Progenitor cell of endocrine pancreas (in vitro differentiated cells): ENCODE measurements at places on chromosomes 7 and 10.
A peak's percentile ranks its signal among the peaks of the same experiment; 100 is the strongest.

DNA sequence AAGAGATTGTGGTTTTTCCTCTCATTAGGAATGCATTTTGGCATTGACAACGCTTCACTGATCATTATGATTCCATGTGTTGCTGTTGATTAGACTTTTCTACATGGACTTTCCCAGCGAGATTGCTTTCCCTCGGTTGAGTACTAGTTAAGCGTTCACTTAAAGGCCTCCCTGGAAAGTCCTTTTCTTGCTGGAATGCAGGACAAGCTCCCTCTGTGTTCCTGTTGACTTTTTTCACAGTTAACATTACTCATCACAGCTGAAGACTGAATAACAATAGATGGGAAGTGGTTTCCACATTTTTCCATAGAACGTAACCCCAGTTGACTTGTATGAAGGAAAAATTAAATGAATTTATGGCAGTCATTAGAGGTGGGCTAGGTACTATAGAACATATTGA is 2.6 kb upstream of the CAV1 start:
- DNase-seq, result no peak

DNA sequence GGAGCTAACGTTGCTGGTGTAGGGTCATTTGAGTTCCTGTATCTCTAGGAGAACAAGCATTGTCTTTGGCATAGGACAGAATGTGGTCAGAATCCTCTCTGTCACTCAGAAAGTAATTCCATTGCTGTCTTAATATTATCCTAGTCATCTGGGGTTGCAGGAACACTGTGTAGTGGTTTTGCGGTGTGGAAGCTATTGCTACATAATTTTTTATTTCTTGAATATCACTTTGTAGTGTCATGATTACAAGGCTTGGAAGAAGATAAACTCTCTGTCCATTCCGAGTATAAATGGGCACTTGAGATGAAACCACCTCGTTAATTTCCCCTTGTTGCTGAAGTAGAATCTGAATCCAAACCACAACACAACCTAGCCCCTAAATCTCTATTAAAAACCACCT is 919.2 kb downstream of the LRMDA start:
- DNase-seq, result no peak

DNA sequence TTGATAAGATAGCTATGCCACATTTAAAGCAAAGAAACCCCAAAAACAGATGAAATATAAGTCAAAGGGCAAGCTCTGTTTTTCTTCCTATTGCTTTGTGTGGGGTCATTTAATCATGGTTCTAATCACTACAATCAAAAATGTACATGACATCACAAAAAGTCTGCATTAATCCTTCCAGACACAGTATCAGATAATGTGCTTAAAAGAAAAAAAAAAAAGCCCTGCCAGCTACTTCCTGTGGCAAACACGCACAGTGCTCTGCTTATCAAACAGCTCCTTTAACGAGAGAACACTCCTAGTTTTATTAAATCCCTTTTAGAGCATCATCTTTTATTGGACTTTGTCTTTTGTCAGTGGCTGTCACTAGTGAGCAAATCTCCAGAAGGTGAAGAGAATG is 1005.8 kb downstream of the GATA3 start:
- DNase-seq, result no peak

DNA sequence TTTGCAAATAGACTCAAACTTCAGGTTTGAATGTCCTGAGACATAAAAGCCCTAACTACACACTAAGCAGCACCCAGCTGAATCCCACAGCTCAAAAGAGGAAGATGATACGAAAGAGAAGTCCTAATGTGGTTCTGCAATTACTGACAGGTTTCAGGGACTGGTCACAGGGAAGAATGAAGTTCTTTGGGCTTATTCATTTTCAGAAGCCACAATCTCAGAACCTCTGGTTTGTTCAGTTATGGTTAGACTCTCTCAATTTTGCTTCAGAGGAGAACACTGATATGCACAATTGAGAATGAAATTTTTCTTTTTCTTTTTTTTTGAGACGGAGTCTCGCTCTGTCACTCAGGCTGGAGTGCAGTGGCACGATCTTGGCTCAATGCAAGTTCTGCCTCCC is 94.6 kb upstream of the FAM180A start:
- no peak for DNase-seq

GRCh38 chr7:2864999-2865670 is 21.0 kb upstream of the GNA12 start:
- peak; percentile 60 for DNase-seq

GRCh38 chr7:35480806-35481205 is 214.1 kb downstream of the HERPUD2 start:
- DNase-seq, result no peak

DNA sequence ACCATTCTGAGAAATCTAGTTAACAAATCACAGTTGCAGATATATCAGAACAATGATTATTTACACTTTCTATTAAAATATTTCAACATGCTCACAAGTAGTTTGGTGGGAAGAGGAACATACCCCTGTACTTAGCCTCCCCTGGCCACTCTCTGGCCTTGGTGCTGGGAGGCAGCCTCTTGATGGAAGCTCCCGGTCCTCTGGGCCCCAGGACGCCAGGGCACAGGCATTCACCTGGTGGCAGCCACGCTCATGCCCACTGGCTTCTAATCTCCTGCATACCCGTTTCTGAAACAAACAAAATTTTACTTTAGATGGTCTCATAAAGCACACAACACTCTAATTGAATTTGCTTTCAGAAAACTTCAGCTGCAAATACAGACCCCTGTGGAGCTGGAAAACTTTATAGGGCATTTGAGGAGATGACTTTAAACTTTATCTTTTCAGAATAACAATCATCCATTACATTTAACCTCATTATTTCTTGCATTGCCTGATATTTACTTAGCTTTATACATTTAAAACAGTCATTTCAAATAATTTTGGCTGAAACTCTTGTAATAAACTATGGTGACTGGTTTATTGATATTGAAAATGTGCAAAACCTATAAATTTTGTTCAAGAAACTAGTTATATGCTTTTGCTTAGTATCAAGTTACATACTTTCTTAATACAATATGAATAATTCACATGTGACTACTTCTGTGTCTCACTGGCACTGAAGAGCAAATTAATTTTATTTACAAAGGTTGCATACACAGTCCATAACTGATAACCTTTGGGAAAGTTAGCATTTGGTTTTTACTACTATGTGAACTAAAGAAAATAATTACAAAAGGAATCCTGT is 30.8 kb downstream of the C10orf143 start:
- DNase-seq, result no peak

DNA sequence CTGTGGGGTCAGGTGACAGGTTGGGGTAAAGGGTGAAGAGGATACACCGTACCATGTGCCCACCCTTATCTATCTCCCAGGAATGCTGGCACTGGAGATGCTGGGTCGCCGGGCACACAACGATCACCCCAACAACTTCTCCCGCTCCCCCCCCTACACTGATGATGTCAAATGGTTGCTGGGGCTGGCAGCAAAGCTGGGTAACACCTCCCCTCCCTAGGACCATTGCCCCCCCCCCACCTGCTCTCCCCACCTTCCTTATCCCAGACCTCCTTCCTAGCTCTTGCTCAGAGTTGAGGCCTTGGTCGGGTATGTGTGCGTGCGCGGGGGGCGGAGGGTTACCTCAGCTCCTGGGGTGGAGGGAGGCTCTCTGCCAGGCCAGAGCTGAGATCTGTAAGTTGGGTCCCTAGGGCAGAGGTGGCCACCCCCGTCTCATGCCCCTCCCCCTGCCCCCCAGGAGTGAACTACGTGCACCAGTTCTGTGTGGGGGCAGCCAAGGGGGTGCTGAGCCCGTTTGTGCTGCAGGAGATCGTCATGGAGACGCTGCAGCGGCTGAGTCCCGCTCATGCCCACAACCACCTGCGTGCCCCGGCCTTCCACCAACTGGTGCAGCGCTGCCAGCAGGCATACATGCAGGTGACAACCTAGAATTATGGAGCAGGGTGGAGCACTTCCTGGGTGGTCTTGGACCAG is 10.7 kb downstream of the NDST2 start:
- DNase-seq, result no peak

GRCh38 chr10:66591865-66592264 is 334.0 kb upstream of the LRRTM3 start:
- no peak for DNase-seq

DNA sequence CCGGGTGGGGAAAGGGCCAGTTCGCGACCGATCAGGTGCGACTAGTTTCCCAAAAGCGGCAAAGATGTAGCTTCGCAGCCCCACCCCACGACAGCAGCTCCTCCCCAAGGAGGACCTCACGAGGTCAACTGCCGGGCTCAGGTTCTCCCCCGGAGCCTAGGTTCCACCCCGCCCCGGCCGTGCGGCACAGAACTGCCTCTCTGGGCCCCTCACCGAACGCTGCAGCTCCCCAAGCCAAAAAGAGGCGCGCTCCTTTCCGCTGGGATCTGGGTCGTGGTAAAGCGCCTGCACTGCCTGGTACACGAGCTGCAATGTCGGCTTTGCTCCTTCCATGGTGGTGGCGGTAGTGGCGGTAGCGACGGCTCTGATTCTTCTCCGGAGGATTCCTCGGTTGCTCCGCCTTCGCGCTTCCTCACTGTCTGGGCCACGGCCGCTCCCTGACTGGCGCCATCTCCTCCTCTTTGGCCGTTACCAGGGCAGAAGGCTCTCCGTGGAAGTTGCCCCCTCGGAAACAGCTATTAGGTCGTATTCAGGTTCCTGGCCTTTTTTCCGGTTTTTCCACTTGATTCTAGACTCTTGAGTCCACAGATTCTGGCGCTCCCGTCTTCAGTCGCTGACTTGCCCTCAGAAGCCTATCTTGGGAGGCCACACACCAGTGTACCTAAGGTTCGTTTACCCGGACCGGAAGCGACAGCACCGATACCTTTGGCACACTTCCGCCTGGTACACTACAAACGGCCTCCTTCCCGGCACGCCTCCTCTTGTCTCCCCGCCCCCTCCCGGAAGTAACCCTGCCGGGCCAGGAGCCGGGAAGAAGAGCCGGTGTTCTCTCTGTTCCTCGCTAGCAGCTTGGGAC is at the start of gene TNPO3:
TNPO3 (minus strand) TSS at position 674 of the 856 bp plus-strand sequence; CDS start at position 333, 341 bp downstream.
- peak; percentile 78 for DNase-seq

- no peak for DNase-seq
These were observed 16.8 kb upstream of the DLG5 start for GRCh38 chr10:77943121-77943901.

DNA sequence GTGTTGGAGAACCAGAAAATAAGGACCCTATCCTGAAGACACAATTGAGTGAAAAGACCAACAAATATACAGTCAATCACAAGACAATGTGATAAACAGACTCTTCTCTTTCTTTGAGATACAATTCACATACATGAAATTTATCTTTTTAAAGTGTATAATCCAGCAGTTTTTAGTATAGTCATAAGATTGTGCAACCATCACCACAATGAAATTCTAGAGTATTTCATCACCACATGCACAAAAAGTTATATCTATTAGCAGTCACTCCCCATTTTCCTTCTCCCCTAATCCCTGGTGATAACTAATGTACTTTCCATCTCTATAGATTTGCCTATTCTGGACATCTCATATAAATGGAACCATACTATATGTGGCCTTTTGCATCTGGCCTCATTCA is 8.2 kb upstream of the SORBS1 start:
- DNase-seq, result no peak

- DNase-seq, result no peak
These were observed 9.9 kb downstream of the ZNF365 start for GRCh38 chr10:62384057-62384446.

- DNase-seq, result no peak
These were observed 19.8 kb upstream of the FAM133B start for GRCh38 chr7:92609921-92610518.

DNA sequence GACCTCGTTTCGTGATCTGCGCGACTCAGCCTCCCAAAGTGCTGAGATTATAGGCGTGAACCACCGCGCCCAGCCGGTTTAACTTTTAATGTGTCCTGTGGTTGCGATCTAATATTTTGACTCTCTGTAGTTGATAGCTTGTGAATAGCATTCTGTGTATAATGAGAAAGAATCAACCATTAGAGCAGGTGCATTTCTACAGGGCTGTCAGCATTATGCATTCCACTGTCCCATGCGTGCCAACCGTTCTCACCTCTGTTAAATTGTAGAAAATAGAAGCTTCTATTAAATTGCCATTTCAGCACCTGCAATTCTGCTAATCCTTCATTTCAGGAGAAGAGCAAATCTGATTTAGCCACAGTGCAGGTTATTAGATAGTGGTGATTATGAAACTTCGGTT is 61.7 kb downstream of the VIM start:
- DNase-seq, result no peak

- no peak for DNase-seq
These were observed 263.9 kb downstream of the ETV1 start for GRCh38 chr7:13725591-13725990.

- DNase-seq, result no peak
These were observed 171.8 kb downstream of the SEMA3A start for GRCh38 chr7:84022684-84023308.

- DNase-seq, result no peak
These were observed 50.6 kb downstream of the PLPP4 start for GRCh38 chr10:120507651-120508050.

GRCh38 chr10:29501692-29502091 is 133.1 kb downstream of the SVIL start:
- no peak for DNase-seq

DNA sequence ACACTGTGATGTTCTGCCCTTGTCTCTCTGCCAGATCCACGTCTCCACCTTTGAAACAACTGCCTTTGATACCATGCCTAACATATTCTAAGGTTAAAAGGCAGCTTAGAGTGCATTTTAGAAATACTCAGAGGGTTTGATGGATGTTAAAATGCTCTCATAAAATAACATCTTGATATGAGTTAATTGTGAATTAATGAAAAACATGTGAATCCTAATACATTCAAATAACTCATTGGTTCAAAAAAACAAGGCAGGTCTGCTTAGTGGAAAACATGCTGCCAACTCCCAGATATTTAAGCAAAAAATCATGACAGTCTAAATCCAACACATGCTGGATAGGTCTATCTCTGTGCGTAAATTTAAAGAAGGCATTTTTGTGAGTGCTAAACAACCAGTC is 291.8 kb downstream of the AHR start:
- DNase-seq, result no peak

DNA sequence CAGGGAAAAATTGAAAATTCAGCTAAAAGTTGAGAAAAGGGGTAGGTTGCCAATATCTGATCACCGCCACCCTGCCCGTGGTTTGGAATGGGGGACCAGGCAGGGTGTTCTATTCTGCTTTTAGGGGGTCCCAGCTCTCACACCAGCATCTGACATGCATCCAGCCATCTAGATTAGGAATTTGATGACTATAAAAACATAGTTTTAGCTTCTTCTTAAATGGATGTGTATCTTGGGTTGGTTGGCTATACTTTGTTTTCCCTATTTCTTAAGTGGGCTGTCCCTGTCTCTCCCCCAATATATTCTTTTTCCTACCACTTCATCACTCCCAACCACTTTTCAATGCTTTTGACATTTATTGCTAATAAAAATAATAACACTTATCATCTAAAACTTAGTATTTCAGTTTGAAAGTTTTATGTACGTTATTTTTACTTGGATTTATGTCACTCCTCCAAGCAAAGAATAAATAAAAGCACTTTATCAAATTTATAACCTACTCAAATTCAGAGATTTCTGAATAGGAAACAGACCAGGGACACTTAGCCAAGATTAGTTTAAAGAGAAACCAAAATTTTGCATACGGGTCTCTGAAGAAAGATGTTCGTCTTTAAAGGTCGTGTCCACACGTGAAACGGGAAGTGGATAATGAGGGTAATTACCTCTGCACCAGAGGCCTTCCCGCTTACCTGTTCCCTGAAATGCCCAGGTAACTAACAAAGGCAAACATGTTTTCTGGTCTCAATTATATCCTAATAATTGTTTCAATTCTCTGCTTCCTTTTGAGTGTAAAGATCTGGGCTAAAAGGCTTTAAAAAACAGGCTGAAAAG is 233.2 kb upstream of the AUTS2 start:
- DNase-seq, result no peak

- DNase-seq, result no peak
These were observed 19.9 kb upstream of the SEC61G start for GRCh38 chr7:54778696-54779540.

- DNase-seq, result no peak
These were observed 1.1 kb upstream of the SFXN4 start for GRCh38 chr10:119166564-119166963.
